ENCODE measurements at places on chromosomes 16 and 17.

DNA sequence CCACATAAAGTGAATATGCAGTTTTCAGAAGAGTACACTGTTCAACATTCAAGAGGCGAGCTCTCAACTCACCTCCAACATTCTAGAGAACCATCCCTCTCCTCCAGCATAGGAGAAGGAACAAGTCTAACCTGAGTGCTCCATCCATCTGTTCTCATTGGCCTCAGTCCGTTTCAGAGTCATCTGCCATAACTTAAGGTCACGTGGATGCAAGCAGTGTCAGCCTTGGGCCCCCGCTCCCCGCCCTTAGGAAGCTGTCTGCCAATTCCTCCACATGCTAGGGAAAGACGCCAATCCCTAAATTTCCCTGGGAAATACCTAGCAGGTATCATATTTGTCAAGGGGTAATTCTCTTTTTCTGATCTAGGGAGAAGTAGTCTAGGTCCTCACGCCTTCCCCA lies 21.4 kb downstream of the MARVELD3 start:
- no peak for DNase-seq

DNA sequence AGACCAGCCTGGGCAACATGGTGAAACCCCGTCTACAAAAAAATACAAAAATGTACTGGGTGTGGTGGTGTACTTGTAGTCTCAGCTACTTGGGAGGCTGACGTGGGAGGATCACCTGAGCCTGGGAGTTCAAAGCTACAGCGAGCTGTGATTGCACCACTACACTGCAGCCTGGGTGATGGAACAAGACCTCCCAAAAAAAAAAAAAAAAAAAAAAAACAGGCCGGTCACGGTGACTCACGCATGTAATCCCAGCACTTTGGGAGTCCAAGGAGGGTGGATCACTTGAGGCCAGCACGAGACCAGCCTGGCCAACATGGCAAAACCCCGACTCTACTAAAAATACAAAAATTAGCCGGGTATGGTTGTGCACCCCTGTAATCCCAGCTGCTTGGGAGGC lies 12.7 kb upstream of the APPBP2 start:
- no peak for DNase-seq

- DNase-seq = no peak
These were observed 16.0 kb downstream of the CSNK1D start for GRCh38 chr17:82257473-82257872.

- peak; percentile 70 for DNase-seq
These were observed 31.4 kb upstream of the ADCY7 start for GRCh38 chr16:50234771-50235556.

- no peak for DNase-seq
These were observed 16.7 kb downstream of the ARL2BP start for GRCh38 chr16:57261806-57262205.

GRCh38 chr16:2420035-2420434 lies 9.2 kb upstream of the CCNF start:
- DNase-seq = no peak

- no peak for DNase-seq
These were observed 3.6 kb upstream of the PHF12 start for GRCh38 chr17:28954886-28955285.

DNA sequence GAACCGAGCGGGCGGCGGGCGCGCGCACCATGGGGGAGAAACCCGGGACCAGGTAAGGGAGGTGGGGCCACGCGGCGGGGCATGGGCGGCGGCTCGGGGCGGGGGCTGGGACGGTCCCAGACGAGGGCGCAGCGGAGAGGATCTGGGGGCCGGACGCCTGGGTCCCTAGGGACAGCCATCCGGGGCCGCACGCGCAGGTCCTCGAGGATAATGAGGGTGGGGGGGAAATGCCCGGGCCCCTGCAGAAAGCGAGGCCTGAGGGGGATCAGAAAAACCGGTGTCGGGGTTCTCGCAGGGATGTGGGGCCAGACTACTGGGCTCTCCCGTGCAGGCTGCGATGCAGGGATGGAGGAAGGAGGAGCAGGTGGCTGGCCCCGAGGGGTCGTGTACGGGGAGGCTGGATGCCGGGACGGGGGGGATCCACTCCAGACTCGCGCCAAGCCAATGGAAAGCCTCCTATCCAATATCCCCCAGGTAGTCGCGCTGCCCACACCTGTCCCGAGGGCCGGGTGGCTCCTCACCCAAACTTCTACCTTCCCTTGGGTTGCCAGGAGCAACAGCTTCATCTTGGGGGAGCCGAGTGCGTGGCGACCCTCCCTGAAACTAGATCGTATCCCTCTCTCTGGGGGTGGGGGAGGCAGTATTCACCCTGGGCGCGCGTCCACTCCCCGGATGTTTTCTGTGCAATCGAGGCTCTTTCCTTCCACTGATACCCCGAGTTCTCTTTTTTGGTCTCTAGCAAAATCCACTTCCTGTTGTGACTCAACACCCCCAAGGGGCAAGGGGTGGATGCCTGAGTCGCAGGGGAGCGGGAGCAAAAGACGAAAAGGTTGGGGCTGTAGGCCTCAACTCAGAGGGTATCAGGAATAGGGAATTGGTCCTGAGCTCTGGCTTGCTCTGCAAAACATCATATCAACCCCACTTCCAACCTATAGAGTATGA lies 532 bp downstream of the ARRB2 start:
- no peak for DNase-seq

- DNase-seq = no peak
These were observed 831.0 kb upstream of the EEF2KMT start for GRCh38 chr16:5928476-5929065.

DNA sequence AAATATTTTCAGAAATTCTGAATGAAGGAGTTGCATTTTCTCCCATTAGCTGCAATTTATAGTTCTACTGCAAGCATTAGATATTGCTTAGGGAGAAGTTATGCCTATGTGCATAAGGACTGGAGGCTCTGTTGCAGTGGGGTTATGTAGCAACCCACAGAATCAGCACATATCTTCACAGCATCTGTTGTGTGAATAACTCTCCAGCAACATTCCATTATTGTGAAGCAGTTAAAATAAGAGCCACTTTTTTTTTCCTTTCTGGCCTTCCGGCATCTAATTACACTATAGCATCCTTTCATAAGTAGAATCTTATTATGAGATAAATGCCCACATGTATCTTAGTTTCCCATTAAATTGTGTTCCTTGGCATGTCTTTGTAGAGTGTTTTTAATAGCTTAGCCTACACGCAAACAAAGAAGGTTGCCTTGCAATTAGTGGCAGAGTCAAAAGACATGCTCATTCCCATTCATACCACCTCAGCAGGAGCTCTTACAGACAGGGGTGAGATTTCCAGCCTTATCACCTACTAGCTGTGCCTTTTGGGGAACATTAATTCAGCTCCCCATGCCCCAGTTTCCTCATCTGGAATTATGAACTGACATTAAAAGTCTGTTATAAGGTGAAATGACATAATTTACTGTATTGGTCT lies 596.0 kb upstream of the GOT2 start:
- peak; percentile 41 for DNase-seq

- DNase-seq = no peak
These were observed 12.1 kb upstream of the USP36 start for GRCh38 chr17:78852709-78853121.

GRCh38 chr17:2089021-2089422 lies 34.1 kb downstream of the HIC1 start:
- DNase-seq = peak; percentile 58

GRCh38 chr16:83366228-83366627 lies 441.6 kb upstream of the HSBP1 start:
- no peak for DNase-seq

GRCh38 chr16:70573451-70574121 lies 50.0 kb downstream of the SF3B3 start:
- DNase-seq = peak; percentile 91

- no peak for DNase-seq
These were observed 18.4 kb upstream of the RBBP6 start for GRCh38 chr16:24520983-24521382.

DNA sequence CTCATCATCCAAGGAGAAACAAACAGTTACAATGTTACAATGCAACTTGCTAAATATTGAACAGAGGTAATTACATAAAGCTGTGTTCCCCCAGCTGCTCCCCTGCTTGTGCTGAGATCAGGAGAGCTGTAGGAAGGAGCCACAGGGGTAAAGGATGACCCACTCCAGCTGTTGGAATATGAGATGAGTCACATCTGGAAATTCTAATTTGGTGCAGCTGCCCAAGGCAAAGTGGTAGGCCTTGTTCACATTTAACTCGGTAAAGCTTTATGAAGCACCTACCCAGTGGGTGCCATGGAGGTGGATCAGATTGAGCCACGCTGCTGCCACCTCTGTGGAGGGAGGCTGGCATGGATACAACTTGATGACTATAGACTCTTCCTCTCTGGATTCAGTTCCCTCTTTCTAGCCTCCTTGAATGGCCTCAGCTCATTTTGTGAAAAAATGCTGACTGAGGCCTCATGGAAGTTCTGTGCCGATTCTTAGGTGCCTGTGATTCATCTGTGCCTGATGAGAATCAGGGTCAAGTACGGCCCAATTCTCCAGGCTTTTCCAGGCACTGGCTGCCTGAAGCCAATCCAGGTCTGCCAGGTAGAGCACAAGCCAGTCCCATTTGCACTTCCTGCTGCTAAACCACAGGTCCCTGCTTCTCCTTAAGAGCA lies 7.4 kb downstream of the ZNF689 start:
- DNase-seq = peak; percentile 48

Data from AG10803 (cell line).